ENCODE measurements at places on chromosomes 12 and 14.

- no peak for DNase-seq
These were observed 30.5 kb downstream of the ANKRD9 start for GRCh38 chr14:102479107-102479506.

- no peak for DNase-seq
These were observed 19.5 kb downstream of the COX16 start for GRCh38 chr14:70340002-70340401.

- peak; percentile 56 for DNase-seq
These were observed 6.6 kb downstream of the CARMIL3 start for GRCh38 chr14:24058260-24058950.

GRCh38 chr12:52873832-52874572, 25.2 kb upstream of the KRT78 start:
- DNase-seq = peak; percentile 67

DNA sequence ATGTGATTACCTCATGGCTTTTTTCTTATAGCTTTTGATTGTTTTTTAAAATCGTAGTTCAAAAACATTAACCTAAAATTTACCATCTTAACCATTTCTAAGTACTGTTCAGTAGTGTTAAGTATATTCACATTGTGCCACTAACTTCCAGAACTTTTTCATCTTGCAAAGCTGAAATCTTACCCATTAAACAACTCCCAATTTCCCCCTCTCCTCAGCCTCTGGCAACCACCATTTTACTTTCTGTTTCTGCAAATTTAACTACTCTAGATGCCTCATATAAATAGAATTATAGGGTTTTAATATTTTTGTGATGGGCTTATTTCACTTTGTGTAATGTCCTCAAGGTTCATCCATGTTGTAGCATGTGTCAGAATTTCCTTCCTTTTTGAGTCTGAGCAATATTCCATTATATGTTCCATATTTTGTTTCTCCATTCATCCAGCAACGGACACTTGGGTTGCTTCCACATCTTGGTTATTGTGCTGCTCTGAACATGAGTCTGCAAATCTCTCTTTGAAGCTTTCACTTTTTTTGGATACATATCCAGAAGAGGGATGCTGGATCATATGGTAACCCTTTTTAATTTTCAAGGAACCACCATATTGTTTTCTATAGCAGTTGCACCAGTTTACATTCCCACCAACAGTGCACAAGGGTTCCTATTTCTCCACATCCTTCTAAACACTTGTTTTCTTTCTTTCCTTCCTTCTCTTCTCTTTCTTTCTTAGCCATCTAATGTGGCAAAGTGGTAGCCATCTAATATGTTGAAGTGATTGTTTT, 5.0 kb downstream of the HIF1A start:
- no peak for DNase-seq

- no peak for DNase-seq
These were observed 329.0 kb downstream of the ZFP36L1 start for GRCh38 chr14:68463705-68464374.

DNA sequence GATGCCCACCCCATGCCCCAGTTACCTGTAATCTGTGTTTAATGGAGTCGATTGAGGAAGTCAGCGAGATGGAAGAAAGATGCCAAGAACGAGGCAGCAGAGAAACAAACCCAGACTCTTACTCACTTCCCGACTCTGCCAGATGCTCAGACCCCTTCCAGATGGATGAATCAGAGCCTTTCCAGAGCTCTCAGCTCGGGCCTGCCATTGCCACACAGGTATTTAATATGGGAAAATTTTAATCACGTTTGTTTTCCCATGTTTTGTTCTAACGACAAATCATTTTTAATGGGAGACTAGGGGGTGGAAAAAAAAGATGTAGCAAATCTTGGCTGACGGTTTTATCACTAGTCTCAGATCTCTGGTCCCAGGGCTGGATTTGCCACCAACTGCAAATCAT, 72.5 kb upstream of the SRRM4 start:
- DNase-seq = no peak

DNA sequence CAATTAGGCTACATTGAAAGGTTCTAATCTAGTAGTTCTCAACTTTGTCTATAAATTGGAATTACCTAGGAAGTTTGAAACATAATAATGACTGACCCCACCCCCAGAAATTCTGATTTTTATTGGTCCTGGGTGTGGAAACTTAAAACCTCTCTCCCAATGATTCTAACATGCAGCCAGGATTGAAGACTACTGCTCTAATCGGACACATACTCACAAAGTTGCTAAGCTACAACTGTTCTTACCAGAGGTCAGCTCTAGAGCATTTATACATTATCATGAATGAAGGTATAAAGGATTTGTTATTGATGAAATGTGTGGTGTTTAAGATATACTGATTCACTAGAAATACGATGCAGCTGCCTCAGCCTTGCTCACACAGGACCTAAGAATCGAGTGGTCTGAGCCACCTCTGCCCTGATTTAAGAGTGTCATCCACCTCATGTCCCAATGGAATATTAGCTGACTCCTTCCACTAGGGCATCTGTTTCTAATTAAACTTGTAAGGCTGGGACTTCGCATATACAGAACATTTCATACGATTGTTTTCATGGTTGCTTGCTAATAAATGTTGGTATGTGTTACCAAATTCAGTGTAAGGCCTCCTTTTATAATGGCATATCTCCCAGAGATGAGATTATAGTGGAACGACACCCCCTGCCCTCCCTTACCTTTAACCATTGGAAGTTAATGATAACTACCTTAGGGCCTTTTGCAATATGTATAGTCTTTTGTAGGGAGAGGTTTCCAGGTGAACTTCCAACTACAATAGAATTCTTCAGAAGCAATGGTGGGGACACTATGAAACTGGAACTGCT, 410.8 kb upstream of the PDE3A start:
- DNase-seq = no peak

- peak; percentile 64 for DNase-seq
These were observed 5.7 kb downstream of the WNT5B start for GRCh38 chr12:1634590-1635191.

DNA sequence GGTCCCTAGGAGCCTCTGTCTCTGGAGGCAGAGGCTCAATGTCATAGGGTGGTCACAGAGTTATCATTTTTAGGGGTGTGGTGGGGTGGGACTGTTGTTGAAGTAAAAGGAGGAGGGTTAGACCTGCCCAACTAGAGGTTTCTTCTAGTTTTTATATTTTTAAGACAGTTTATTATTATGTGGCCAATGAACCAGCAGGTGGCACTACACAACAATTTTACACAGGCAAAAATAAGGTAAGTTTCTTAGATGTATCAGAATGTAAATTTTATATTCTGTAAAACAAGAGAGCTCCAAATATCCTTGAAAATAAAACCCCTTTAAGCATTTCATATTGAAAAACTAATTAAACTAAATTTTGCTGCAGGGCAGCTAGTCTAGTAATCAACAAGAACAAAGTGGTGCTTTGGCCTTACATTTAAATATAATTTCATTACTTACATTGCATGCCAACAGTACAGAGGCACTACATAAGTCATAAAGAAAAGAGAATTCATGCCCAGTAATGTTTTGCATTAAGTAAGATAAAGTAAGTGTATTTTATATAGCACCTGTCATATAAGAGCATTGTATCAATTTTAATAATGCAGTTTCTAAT, 22.2 kb upstream of the OVCH1 start:
- no peak for DNase-seq

- DNase-seq = no peak
These were observed 273.6 kb downstream of the SUDS3 start for GRCh38 chr12:118649765-118650585.

- DNase-seq = no peak
These were observed 73.6 kb downstream of the SSPN start for GRCh38 chr12:26268841-26269561.

DNA sequence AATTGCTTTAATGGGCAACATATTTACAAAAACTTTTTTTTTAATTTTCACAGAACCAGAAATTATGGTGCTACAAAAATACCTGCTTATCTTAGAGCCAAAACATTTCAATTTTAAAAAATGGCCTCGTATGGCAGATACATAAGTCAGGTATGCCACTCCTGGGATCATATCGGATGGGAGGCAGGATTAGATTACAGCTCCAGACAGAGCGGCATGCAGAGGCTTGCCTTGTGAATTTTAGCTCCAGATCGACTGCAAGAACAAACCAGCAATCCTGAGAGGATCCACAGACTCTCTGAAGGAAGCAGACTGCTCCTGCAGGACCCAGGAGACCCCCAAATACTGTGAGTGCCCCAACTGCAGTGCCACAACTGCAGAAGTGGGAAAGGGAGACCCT, 169.3 kb upstream of the AMIGO2 start:
- DNase-seq = no peak

DNA sequence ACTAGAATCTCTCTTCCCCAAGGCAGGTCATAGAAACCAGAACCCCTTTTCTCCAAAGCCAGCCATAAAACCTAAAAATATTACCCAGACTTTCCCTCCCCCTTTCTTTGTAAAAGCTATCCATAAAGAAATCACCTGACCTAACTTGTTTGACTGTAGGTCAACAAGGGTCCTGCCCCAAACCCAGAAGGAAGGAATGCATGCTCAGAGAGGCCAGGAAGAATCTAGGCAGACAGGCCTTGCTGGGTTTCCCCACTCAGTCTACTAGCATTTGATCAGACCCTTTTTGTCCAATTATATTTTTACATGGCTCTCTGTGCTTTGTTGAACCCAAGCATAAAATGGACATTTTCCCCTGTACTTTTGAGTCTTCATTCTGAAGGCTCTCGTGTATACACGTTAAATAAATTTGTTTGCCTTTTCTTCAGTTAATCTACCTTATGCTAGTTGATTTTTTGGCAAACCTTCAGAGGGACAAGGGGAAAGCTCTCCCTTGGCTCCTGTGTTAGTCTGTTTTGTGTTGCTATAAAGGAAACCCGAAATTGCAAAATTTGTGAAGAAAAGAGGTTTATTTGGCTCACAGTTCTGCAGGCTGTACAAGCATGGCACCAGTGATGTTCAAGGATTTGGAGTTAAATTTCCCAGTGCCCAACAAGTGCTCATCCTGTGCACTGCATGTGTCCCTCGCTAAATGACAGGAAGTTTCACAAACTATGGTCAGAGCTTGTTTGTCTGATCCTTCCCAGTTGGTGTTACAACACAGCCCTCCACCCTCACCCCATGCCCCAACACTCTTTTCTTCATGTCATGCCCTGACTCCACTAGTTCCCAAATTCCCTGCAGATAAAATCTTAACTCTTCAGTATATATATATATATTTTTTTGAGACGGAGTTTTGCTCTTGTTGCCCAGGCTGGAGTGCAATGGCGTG, 14.2 kb upstream of the RASSF3 start:
- DNase-seq = no peak

GRCh38 chr14:61520576-61520975, 174.7 kb upstream of the HIF1A start:
- no peak for DNase-seq

GRCh38 chr12:53776872-53777271, 25.1 kb upstream of the CISTR start:
- DNase-seq = no peak

DNA sequence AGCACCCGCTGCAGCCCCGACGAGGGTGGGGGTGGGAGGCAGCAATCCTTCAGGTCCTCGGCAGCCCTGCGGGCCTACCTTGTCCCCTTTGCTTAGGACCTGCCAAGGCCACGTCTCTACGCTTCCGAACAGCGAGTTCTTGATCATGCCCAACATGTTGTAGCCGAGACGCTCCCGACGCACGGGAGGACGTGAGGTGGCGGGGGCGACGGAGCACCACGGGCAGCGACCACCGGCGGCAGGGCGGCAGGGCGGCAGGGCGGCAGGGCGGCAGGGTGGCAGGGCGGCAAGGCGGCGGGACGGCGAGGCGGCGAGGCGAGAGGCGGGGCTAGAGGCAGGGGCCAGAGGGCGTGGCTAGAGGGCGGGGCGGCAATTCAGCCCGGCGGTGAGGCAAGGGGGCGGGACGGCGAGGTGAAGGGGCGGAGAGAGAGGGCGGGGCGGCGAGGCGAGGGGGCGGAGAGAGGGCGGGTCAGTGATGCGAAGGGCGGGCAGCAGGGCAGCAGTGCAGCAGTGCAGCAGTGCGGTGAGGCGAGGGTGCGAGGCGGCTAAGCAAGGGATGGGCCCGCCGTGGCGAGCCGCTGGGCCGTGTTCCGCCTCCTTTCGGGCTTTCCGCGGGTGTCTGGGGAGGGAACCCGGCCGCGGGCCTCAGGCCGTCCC, at the start of gene HEBP1:
HEBP1 (minus strand) TSS at position 307 of the 657 bp plus-strand sequence; CDS start at position 156, 151 bp downstream.
- peak; percentile 83 for DNase-seq

DNA sequence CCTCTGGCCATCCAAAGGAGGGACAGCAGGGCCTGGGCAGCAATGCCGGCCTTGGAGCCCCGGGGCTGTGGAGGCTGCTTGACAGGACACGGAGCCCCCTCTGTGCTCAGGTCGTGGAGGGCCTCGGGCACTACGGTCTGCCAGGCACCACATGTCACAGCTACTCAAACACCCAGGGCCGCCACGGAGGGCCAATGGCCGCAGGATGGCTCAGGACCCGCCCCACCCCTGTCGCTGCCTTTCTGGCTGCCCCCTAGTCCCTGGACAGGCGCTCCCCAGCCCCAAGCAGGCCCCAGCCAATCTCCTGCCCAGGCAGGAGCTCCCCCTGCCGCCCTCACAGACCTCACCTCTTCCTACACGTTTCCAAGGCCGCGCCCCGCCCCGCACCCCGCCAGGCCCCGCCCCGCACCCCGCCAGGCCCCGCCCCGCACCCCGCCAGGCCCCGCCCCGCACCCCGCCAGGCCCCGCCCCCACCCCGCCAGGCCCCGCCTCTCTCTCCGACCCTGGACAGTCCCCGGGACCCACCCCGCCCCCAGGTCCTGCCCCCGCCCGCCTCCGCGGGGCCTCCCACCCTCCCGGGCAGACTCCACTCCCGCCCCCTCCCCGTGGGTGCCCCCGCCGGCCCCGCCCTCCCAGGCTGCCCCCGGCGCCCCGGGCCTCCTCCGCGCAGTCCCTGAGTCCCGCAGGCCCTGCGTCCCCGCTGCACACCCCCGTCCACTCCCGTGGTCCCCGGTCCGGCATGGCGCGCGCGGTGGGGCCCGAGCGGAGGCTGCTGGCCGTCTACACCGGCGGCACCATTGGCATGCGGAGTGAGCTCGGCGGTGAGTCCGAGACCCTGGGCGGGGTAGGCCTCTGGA, at the start of gene ASPG:
ASPG (plus strand) TSS at position 669 of the 857 bp plus-strand sequence; CDS start at position 740, 71 bp downstream.
- DNase-seq = no peak

DNA sequence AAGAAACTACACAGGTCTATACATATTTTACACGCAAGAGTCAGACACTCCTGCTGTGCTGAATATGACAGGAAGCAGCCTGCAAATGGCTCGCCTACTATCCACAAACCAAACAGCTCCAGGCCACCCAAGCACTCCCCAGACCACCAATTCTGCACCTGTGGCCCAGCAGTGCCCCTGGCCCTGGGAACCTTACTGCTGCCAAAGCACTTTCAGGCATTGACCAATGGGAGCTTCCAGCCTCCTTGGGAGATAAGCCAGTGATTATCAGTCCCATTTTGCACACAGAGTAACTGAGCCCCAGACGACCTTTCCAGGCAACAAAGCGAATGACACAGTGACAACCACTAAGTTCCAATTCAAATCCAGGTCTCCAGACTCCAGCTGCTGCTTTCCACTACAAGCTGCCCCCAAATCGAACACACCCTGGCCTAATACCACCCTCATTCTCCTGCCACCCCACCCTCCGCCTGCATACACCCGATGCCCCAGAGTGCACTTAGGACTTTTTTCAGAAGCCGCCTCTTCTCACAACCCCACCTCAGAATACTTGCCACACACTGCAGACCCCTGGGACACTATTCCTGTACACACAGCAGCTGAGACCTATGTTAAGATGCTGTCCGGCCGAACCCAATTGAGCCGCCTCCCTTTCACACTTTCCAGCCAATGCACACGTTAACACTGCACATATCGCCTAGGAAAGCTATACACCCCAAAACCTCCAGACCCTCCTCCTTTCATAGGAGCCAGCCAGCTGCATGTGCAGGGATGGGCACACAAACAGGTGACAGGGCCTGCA, 126.1 kb upstream of the PRMT8 start:
- no peak for DNase-seq

- DNase-seq = no peak
These were observed 257.8 kb upstream of the ARHGAP5 start for GRCh38 chr14:31819281-31819680.

- DNase-seq = no peak
These were observed 175.7 kb downstream of the C12orf50 start for GRCh38 chr12:87853448-87854003.
